Breast epithelium (tissue), 4 donors: ENCODE measurements at places on chromosomes 2 and 18.

GRCh38 chr2:199388728-199389268 lies 68.9 kb downstream of the SATB2 start:
- DNase-seq = no peak

GRCh38 chr2:123502931-123503330 lies 522.2 kb upstream of the CNTNAP5 start:
- no peak for DNase-seq

- DNase-seq = no peak
Measured at GRCh38 chr2:106020032-106020431, 174.1 kb downstream of the UXS1 start.

DNA sequence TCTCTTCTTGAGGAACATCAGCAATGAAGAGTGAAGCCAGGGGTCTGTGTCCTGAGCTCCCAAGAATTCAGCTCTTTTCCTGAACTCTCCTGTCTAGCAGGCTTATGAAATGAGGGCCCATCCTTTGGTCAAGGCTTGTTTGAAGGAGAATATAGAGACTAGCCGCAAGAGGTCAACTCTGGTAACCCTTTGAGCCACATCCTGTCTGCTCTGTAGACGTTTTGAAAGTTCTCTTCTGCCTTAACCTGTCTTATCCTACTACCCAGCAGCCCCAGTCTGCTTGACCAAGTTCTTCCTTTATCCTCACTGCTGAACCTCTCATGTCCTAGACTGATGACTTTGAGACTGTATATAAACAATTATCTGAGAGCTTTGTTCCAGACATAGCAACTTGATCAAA lies 5.4 kb downstream of the SEMA4F start:
- no peak for DNase-seq

DNA sequence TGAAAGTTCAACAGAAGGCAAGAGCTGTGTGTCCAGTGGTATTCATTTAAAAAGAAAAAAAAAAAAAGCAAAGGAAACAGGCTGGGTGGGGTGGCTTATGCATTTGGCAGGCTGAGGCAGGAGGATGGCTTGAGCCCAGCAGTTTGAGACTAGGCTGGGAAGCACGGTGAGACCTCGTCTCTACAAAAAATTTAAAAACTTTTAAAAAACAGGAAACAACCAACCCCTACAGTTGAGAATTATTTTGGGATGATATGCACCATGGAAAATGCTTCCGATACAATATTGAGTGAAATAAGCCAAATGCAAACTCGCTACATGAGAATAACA lies 31.2 kb downstream of the PTPN18 start:
- DNase-seq = no peak

DNA sequence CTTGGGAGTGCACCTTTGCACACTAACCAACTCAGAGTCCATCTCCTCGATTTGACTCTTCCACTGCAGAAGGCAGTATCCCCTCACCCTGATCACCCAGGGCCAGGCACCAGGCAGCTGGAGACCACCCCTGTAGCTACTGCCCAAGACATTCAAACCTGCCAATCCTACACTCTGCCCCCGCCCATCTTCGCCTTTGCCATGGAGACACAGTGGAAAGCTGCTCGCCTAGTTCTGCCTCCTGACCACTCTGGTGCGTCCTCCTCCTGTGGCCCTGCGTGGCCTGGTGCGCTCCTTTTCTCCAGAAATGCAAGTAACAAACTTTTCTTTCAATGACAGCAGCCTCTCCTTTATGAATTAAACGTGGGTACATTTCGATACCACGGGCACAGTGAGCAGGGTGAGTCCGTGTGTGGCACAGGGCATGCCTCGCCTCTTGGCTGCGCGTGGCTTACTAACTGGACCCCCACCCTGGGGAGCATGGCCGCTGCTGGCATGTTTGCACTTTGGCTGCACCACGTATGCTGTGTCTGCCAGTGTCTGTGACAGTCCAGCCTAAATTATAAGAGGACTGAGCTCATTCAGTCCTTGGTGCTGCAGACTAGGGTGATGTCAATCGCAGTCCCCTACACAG lies 47.6 kb downstream of the LONRF2 start:
- no peak for DNase-seq

- DNase-seq = no peak
Measured at GRCh38 chr2:88036606-88037005, 19.0 kb downstream of the KRCC1 start.

GRCh38 chr18:21747764-21748693 lies 7.4 kb downstream of the MIB1 start:
- no peak for DNase-seq

DNA sequence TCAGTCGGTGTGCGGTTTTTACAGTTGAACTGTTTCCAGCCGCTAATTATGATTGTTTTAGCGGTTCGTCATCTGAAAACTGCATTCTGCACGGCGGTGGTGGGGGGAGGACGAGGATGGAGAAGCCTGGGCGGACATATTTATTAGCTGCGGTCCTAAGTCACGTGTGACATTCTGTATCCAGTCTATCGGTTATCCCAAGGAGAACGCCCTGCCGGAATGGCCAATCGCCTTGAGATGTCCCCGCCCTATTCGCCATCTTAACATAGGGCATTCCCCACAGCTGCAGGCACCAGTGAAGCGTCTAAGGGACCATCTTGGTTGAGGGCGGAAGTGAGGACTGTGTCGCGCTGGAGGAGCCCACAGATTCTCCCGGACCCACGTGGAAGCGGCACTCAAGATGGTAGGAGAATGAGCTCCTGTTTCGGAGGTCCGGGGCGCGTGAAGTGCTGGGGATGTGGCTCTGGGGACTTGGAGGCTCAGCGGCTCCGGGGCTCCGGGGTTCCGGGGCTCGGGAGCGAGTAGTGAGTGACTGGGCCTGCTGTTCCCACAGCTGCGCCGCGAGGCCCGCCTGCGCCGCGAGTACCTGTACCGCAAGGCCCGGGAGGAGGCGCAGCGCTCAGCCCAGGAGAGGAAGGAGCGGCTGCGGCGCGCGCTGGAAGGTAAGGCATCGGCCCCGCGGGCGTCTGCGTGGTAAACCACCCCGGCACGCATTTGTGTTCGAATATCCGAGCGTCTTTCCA lies at the start of gene IMP4:
Gene IMP4 (plus strand): TSS at position 365 of the 743 bp plus-strand sequence. CDS start 36 bp downstream, at position 401.
- DNase-seq = peak; percentile 99

DNA sequence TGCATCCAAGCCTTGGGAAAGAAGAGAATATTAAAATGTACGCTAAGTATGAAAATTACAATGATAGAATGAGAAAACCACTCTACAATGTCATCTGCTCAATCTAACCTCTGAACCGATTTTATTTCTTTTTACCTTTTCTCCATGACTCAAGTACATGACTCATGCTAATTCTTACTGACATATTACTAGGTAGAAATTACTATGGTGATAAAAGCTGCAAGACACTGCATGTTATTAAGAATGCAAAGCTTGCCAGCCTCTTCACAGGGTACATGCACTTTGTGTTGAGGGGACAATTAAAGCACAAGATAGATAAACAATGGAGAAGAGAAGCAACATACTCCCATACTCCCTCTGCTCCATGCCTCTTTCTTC lies 20.7 kb downstream of the SFT2D3 start:
- no peak for DNase-seq

DNA sequence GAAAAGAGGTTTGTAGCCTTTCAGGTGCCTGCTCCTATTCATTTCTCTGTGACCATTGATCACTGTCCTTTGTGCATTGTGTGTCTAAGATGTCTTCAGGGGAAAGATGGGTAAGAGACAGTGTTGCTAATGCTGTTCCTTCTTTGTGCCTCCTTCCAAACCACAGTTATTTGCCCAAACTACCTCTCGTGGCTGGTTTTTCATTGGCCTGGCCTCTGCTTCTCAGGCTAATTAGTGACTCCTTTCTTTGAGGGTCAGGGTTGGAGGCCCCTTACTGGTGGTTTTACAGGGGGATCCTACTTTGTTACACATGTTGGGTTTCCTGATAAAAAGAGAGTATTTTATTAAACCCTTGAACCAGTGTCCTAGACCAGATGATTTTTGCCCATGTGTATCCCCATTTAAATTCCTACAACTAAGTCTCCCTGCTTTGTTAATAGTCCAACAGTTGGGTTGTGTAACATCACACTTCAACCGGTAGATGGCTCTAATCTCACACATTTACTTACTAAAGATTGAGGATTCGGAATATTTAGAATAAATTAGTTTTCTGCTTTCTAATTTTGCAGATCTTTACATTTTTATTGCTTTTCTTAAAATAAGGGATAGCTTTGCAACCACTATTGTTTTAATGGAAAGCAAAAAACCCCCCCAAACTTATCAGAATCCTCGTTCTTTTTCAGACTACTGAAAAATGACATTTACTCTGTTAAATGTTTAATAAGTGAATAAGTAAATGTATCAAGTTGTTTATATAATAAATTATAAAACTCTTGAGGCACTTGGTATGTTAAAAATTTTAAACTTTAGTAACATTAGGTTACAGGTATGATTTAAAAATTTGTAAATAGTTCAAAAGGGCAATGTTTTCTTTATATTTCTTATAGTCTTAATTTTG lies 2.4 kb downstream of the MARS2 start:
- DNase-seq = no peak

DNA sequence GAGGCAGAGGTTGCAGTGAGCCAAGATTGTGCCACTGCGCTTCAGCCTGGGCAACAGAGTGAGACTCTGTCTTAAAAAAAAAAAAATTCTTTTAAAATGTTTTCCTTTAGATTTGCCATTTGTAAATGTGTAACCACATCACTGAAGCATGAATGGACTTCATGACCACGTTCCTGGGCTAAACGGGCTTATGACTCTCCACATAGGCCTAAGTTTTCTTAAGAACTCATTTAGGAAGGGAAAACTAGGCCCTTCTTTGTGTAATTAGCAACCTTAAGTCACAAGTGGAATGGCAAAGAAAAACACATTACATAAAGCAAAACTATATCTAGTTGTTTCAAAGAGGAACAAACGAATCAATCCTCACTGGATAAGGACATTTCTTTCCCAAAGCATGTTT lies 99.5 kb downstream of the MEIS1 start:
- no peak for DNase-seq

DNA sequence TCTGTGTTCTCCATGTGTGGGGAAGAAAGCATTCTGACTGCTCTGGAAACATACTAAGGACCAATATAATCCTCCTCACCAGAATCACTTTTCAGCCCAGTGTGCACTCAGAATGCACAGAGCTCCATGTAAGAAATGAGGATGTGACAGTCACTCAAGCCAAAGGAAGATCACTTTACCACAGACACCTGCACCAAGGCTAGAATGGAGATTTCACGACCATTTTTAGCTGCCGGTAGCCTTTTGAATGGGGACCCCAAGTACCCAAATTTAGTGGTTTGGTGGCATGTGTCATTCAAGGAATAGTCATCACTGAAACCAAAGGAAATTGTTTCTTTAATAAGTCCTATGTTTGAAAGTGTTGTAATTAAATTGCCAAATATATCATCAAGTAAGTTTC lies 613.2 kb upstream of the ACVR2A start:
- no peak for DNase-seq

GRCh38 chr2:173991856-173992588 lies 26.8 kb upstream of the SP3 start:
- no peak for DNase-seq

DNA sequence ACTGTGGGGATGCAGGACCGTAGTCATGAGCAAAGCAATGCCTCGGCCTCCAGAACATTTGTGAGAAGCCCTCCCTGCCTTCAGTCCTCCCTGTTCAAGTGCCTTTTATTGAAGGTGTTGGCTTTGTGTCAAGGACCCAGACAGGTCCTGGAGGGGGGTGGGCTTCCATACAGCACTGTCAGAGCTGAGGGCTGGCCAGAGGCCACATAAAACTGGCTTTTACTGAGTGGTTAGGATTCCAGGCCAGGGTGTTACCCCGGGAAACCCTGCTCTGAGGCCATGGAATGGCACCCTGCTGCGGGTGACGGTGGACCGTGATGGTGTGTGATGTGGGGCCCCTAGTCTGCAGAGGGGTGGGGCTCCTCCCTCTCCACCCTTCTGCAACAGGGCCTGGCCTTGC lies 41.6 kb downstream of the TOGARAM2 start:
- no peak for DNase-seq

- DNase-seq = no peak
Measured at GRCh38 chr2:46009315-46009714, 287.9 kb upstream of the EPAS1 start.

DNA sequence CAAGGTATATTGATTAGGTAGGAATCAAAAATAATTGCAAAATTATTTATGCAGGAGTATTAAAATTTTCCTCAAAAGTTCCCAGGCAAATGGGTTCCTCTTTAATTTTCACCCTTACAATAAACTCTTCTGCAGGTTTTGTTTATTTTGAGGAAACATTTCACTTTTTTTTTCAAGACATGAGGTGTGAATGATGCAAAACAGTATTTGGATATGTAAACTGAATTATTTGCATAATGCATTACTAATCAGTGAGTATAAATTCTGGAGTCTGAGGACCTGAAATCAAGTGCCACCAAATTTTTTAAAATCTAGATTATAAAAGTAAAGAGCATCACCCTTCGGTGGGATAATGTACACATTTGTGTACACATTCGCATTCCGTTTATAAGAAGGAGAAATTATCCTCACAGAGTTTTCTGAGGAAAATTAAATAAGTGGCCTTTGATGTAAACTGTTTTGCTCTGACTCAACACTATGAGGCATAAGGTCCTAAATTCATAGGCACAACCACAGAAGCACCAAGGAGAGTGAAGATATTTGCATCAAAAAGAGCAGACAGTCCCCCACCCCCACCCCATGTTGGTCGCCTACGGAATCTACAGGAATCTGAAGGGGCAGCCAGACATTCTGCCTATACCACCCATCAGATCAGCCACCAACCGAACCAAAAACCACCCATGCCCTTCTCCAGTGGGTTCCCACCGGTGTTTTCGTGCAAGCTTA lies 33.1 kb downstream of the BCL11A start:
- no peak for DNase-seq

DNA sequence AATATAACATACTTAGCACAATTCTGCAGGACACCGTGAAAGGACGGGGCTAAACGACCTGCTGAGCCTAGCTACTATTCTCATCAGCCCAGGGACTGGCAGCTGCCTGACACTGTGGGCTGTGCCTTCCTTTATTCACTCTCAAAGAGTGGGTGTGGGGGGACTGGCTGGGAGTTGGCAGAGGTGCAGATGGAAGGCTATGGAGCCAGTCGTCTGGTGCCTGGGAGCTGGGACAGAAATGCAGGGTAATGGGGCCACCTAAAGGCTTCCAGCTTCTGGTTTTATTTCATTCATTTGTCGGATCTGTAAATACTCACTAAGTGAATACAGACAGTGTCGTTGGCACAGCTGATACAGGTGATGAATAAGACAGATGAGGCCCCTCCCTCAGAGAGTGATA lies 56.0 kb upstream of the NFU1 start:
- no peak for DNase-seq

- no peak for DNase-seq
Measured at GRCh38 chr2:144642131-144642530, 122.2 kb upstream of the ZEB2 start.

GRCh38 chr2:156379071-156379470 lies 46.5 kb upstream of the NR4A2 start:
- no peak for DNase-seq

GRCh38 chr18:36066686-36067054 lies 689 bp downstream of the RPRD1A start:
- DNase-seq = no peak
